ENCODE measurements at places on chromosomes 2 and 18. TPM values are rescaled to one million over a fixed set of nuclear protein-coding genes. Genes with fewer than 3 reads are reported as not detected.
A peak's percentile ranks its signal among the peaks of the same experiment; 100 is the strongest.

- no peak for DNase-seq
Measured at GRCh38 chr2:74979844-74980243, 21.4 kb downstream of the POLE4 start.

GRCh38 chr2:44778671-44779476 lies 162.6 kb upstream of the SIX3 start:
- no peak for DNase-seq

GRCh38 chr18:69483574-69483973 lies 82.9 kb downstream of the DOK6 start:
- DNase-seq = no peak

DNA sequence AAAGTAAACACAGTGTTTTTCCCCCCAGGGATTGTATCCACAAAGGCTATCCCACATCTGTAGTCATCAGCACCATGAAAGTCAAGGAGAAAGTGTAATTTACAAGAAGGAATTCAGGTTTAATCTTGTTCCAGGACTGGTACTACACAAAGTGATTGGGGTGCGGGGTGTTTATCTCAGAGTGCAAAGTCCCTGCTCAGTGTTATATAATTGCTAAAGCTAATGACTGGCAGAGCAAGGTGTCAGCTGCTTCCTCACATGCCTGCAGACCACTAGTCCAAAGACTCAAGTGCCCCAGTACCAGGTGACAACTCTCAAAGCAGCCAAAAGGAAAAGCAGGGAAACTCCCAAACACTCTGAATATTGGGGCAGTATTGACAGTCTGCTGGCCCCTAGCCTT lies 40.4 kb upstream of the PDCL3 start:
- DNase-seq = no peak

- no peak for DNase-seq
Measured at GRCh38 chr2:15539999-15540398, 21.1 kb downstream of the NBAS start.

DNA sequence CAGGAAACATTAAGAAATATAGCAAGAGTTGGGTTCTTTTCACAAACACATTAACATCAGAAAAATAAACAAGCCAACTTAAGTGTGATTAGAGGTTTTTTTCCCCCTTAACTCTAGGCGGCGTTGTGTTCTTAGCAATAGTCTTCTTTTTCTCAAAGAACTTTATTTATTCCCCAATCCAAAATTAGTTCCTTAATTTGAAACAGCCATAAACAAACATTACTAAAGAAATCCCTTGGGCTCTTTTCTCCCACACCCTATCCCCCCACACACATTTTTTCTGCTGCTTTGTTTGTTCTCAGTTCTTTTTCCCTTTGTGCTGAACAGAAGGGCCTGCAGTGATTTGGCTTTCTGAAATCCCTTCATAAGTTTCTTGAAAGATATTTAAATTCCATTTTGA lies 13.2 kb upstream of the MYO1B start:
- peak; percentile 27 for DNase-seq

DNA sequence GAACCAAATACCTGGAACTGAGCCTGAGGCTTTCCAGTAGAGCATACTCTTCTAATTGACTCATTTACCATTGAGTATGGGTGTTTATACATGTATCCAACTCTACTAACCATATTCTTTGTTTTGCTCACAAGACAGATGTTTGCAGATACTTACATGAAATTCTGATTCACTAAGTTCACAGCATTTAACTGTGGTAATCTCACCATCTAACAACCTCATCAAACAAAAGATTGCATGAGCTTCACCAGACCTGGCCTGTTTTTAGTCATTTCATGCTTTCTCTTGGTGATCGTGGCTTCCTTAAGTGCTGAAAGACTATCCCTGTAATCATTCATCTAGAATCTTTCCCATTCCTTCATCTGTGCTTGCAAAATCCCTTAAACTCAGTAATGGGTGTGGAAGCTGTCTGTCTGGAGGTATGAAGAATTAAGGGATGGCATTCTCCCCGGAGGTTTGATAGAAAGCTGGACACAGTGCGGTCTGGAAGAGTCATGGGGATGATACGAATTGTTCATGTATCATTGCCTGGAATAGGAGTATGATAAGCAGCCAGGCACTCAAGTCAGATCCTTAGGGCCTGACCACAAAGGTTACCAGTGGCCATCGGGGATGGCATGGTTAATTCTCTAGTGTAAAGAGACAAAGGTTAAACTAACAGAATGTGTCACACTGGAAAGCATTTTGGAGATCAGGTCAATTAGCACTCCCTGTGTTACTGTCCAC lies 42.0 kb upstream of the IL1R1 start:
- DNase-seq = no peak

DNA sequence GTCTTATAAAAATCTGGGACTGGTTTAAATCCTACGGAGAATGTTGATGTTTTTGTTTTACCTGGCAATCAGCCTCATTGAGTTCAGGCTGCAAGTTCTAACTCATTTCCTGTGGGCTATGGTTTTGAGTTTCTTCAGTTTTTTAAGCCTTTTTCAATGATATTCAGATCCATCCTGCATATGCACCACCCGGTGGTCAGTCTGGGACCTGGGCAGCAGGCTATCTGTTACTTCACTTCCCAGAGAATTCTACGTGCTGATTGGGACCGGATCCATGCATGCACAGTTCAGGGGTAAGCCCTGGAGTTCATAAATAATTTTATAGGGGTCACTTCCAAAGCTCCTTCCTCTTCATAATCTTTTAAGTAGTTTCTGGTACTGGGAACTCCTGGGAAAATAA lies 339.2 kb upstream of the HNRNPA3 start:
- DNase-seq = no peak

- no peak for DNase-seq
Measured at GRCh38 chr2:8202132-8202531, 479.7 kb upstream of the ID2 start.

DNA sequence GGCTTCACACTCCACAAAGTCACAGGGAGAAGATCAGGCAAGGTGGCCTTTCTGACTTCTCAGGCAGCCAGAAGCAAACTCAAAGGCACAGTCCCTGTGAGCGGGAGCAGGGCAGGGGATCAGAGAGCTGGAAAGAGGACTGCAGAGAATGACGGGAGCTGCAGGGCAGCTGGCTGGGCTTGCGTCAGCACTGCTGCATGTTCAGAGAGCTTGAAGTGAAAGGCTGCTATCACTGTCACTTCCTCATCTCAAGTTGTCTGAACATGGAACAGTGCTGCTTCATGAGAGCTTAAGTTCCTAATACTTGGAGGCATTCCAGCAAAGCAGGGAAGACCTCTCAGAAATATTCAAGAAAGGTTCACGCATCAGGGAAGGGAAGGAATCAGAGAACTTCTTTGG lies 20.4 kb downstream of the TGFBRAP1 start:
- DNase-seq = no peak

DNA sequence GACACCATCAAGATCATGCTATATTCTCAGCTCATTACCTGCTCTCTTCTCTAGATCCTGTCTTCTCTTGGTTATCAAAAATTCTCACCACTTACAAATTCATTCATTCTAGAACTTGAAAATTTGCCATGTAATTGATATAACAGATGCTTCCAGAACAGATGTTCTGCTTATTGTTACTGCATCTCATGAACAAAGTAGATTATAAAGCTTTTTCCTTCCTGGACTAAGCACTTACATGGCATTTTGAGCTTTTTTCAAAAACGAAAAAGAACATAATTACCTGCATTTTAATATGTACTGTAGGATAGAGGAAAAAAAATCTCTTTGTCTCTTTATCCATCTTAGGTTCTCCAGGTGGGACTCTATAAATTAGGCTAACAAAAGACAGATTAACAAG lies 79.6 kb upstream of the CREB1 start:
- DNase-seq = no peak

GRCh38 chr2:211816754-211817153 lies 721.8 kb downstream of the ERBB4 start:
- no peak for DNase-seq

- no peak for DNase-seq
Measured at GRCh38 chr2:19138264-19138825, 220.1 kb downstream of the OSR1 start.

DNA sequence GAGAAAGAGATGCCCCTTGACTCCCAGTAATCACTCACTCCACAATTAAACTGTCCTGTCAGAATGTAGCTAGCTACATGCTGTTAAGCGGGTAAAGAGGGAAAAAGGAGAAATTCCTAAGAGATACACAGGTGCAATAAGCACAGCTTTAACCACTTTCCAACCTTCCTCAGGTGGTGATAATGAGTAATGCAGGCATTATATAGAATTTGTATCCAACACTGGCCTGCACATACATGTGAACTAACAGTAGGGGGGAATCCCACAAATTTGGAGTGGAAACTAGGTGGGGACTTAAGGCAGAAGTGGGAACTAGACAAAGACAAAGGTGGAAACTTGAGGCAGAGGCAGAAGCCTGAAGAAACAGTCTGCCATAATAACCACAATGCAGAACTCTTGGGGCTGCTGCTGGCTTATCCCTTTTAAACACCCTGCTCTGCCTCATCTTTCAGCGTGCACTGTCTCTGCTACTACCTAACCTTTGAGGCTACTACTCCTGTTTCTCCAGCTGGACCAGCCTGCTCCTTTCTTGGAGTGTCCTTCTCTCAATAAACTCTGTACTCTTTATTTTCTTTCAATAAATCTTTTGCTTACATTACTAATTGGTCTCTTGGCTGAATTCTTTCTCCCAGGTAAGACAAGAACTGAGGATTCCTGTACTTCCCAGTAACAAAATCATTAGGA lies 259.7 kb downstream of the PDE11A start:
- DNase-seq = peak; percentile 24

DNA sequence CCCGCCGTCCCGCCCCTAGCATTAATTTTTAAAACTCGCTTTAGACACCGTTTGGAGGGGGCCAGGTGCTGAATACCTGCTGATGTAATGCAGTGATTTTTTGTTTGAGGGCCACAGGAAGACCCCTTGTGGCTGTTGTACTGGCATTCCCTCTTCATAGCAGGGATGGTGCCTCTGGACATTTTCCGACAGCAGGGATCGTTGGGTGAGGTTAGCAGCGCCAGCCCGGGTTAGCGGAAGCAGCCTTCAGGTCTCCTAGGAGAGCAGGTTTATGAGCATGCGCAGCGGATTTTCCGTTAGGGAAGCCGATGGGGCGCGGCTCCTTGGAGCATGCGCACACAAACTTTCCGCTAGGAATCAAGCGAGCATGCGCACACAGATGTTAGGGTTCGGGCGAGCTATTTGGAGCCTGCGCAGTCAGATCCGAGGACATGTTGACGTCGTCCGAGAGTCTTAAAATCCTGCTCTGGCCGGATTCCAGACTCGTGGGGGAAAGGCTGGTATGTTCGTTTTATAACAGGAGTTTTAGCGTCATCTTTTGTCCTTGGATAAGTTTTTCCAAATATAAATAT lies 17.2 kb upstream of the C2orf74 start:
- DNase-seq = peak; percentile 99

GRCh38 chr2:214628091-214628490 lies 181.4 kb downstream of the BARD1 start:
- no peak for DNase-seq

- DNase-seq = no peak
Measured at GRCh38 chr2:17638196-17638743, 97.8 kb downstream of the VSNL1 start.

- peak; percentile 2 for DNase-seq
Measured at GRCh38 chr2:187206071-187206470, 242.0 kb downstream of the CALCRL start.

- no peak for DNase-seq
Measured at GRCh38 chr18:76522551-76522950, 27.5 kb upstream of the ZNF516 start.

- no peak for DNase-seq
Measured at GRCh38 chr18:55650363-55650870, 62.4 kb upstream of the TCF4 start.

- peak; percentile 24 for DNase-seq
Measured at GRCh38 chr2:99615247-99615771, 125.5 kb upstream of the REV1 start.

The EVA1A gene
- total RNA-seq = 7.4 TPM

The FOSL2 gene
- total RNA-seq = 16.8 TPM

The TXNDC2 gene
- total RNA-seq = not detected

The ADAM23 gene
- 7.6 TPM for total RNA-seq

The POLE4 gene
- total RNA-seq = 77.4 TPM

The ANKRD44 gene
- 42.2 TPM for total RNA-seq

The MYO1B gene
- 43.4 TPM for total RNA-seq

The REEP1 gene
- 2.0 TPM for total RNA-seq

The LIPG gene
- not detected for total RNA-seq

The GKN2 gene
- total RNA-seq = not detected

The FOXI3 gene
- total RNA-seq = 0.66 TPM
